ENCODE measurements at places on chromosomes 7 and 10.

DNA sequence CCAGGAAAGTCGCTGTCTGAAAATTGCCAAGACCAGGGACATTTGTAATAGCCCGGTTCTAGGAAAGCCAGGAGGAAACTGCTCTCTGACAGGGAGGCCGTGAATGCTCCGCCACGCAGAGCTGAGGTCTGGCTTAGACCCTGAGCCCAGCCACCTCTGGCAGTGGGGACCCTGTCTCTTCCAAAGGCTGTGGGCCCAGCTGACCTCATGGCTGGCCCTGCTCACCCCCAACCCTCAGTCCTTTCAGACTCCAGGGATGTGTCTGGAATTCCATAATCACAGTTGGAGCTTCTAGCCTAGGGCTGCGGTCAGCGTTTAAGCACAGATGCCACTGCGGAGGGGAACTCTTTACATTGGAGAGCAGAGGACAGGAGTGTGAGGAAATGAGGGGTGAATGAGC lies 6.6 kb upstream of the VIPR2 start:
- DNase-seq, result no peak

DNA sequence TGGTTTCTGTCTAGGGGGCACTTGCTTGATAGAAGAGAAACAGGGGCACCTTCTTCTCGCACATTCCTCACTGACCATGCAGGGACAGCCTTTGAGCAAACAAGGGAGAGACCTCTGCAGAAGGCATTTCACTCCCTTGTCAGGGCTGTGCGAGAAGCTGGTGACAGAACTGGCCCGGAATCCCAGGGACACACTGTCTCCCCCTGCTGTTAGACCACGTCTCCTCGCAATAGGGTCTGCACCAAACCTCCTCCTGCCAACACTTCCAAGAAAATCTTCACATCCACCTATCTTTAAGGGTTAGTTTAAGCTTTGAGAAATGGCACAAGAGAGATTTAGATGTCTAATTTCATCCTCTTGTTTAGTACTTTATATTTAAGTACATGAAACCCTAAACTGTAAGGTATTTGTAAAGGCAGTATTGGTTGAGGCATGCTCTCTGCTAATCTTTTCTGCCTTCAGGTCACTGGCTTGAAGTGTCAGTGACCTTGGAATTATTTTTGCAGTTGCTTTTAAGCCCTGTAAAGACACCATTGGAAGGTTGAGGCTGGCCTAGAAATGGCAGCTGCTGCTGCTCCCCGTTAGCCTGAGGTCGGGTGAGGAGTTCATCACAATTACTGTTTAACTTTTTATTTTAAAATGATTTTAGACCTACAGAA lies 37.0 kb downstream of the RBM20 start:
- peak; percentile 22 for DNase-seq

- peak; percentile 77 for DNase-seq
Observed at GRCh38 chr10:15209827-15210509, 41.5 kb upstream of the NMT2 start.

GRCh38 chr10:97479939-97480338 lies 18.3 kb downstream of the MMS19 start:
- no peak for DNase-seq
